NCI-H1092 treated with DMSO at 0.1 percent for 48 hours (cell line): ENCODE measurements at places on chromosomes 5 and 9.

- no peak for DNase-seq
Measured at GRCh38 chr5:167254132-167254531, 1037.3 kb upstream of the WWC1 start.

GRCh38 chr5:126628102-126628501 lies 27.4 kb downstream of the PHAX start:
- DNase-seq = no peak

DNA sequence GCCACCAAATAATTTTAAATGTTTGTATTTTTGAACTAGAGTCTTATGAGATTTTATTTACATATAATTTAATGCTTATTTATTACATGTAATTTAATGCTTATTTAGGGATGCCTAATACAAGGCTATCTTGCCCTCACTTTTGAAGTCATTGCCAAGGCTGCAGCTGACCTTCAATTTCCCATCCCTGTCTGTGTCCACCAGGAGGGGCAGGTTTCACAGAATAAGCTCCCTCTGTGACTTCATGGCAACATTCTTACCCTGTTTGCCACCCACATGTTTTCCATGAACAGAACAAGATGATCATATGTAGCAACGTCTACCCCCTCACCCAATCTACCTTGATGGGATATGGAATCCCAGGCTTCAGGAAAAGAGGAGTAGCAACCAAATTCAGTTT lies 27.0 kb downstream of the C5 start:
- DNase-seq = no peak

- DNase-seq = no peak
Measured at GRCh38 chr5:155091063-155091648, 77.6 kb downstream of the KIF4B start.

DNA sequence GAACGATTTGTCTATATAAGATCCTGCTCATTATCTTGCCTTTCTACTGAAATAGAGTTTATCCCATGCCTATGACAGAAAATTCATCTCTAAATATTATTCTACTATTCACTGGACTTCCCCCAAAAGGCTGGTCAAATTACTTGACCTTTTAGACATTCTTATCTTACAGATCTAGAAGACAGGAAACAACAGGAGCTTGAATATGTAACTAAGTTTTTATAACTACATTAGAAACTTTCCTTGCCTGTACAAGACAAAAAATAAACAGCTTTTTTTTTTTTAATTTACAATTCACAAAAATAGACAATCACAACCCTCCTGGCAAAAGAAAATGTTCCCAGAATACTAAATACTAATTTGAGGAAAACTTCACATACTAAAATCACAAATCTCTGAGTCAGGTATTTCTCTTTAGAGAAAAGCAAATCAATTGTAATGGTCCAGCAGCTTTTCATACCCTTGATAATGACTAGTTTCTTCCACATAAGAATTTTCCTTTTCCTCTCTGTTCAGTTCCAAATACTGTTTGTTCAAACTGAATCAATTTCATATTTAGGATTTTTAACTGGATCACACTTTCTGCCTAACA lies 68.6 kb downstream of the MLLT3 start:
- DNase-seq = no peak

DNA sequence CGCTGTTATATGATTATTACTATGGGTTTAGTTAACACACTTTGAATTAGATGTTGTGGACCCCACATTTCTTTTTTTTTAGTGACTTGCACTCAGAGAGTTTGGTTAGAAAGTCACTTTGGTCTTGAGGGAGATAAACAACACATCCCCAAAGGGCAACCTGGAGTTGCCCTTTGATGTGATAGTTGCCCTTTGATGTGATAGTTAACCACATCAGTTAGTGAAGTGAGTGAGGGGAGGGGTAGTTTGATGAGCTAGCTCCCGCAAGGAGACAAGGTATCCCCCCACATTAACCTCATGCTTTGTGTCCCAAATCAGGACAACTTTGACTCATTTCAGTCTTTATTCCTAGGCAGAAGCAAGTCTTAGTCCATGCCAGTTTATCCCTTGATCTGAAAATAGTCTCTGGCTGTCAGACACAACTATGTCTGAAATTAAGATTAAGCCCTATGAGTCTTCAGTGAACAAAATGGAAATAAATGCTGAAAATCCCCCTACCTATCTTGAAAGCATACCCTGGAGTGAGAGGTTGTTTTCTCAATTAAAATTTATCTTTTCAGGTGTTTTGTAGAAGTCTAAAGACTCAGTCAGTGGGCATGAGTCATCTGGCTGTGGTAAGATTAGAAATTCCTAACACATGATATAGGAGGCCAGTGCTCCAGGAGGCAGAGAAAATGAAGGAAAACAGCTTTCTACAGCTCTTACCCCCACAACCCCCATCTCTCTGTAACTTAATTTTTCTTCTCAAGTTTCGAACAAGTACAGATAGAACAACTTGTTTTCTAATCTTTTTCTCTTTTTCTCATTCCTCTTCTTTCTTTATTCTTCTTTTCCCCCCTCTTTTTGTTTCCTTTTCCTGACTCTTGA lies 208.9 kb upstream of the DMRTA1 start:
- no peak for DNase-seq
